K562 (cell line): ENCODE measurements at places on chromosomes 4 and X. TPM values are rescaled to one million over a fixed set of nuclear protein-coding genes. Genes with fewer than 3 reads are reported as not detected.
A peak's percentile ranks its signal among the peaks of the same experiment; 100 is the strongest.

ARHGAP6 gene
- 46.9 and 55.0 TPM in 2 replicates for total RNA-seq

GRCh38 chr4:123606946-123607542 is 210.4 kb downstream of the SPRY1 start:
- no peaks in the 10 kb centered on the region for H3K27me3 ChIP-seq
- no peak overlapping the region for H3K27ac ChIP-seq
- H3K4me1 ChIP-seq = no peaks in the 10 kb centered on the region; the same call in 1 of the 2 replicates
- no peaks in the 10 kb centered on the region; the same call in 2 of the 3 replicates for H3K36me3 ChIP-seq
- H3K4me3 ChIP-seq = no peak overlapping the region

DNA sequence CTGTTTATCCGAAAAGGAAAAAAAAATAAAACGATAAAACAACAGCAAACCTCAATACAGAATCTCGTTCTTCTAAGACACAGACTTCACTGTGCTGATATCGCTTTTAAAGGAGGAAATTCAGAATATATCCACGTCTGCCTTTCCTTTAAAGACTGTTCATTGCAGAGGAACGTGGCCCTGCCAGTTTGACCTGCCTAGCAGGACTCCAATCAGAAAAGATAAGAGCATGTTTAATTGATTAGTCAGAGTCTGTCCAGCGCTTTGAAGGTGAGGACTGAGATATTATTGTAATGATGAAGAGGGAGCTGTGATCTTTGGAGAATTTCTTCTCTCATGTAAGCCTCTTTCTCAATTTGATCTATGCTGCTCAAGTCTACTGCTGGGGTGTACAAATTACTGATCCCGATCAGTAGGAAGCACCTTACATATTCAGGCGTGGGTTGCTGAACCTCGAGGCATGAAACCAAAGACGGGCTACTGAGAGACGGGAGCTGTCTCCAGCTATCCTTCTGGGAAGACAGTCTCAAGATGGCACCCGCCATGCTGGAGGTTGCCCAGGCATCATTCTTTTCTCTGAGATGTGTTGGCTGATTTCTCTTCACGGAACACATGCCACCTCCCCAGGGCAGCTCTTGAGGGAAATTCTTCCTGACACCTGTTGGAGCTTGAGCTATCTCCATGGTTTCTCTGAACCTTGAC is 146.1 kb downstream of the SHOX start:
- H3K27ac ChIP-seq = no peak overlapping the region
- no peaks in the 10 kb centered on the region for H3K4me1 ChIP-seq
- no peaks in the 10 kb centered on the region for H3K27me3 ChIP-seq

- no peak overlapping the region for H3K27ac ChIP-seq
- no peaks in the 10 kb centered on the region for H3K27me3 ChIP-seq
- peaks cover 93% of the 10 kb centered on the region for H3K36me3 ChIP-seq
- no peak for DNase-seq
- no peaks in the 10 kb centered on the region for H3K4me1 ChIP-seq
These were observed 35.8 kb upstream of the TADA2B start for GRCh38 chr4:7007142-7007907.

- H3K27me3 ChIP-seq = peaks cover 54% of the 10 kb centered on the region
- no peak overlapping the region for H3K4me3 ChIP-seq
These were observed 403 bp upstream of the LGI2 start for GRCh38 chr4:25031077-25031621.

- no peak overlapping the region; the same call in 2 of the 3 replicates for H3K27ac ChIP-seq
- peaks cover 9% of the 10 kb centered on the region; the same call in 1 of the 3 replicates for H3K36me3 ChIP-seq
- DNase-seq = no peak
- H3K27me3 ChIP-seq = no peaks in the 10 kb centered on the region; the same call in 1 of the 3 replicates
- peak overlapping the region; percentile 97 for H3K4me3 ChIP-seq
These were observed 823 bp upstream of the MAN2B2 start for GRCh38 chr4:6573986-6574746.

HS6ST2 gene
- not detected in 2 replicates for total RNA-seq

DNA sequence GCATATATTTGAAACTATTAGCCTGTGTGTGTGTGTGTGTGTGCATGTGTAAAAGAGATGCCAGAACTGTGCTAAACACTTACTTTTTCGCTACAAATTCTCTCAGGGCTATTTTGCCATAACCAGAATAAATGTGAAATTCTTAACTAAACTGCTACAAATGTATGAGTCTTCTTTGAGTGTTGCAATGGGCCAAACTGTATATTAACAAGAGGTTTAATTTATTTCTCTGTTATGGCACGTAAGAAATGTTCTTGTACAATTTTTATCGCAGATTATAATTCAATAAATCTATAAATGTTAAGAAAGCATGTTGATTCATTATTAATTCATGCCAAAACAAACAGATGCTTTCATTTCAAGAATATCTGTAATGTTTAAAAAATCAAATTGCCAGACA is 454.5 kb upstream of the PCDH7 start:
- no peaks in the 10 kb centered on the region for H3K36me3 ChIP-seq
- H3K27ac ChIP-seq = no peak overlapping the region
- no peaks in the 10 kb centered on the region for H3K27me3 ChIP-seq
- DNase-seq = no peak

GRCh38 chrX:118977424-118977823 is 3.0 kb downstream of the LONRF3 start:
- no peak overlapping the region for H3K27ac ChIP-seq
- H3K4me1 ChIP-seq = peaks cover 5% of the 10 kb centered on the region; the same call in 1 of the 3 replicates
- H3K36me3 ChIP-seq = peaks cover 28% of the 10 kb centered on the region
- no peak for DNase-seq
- peak overlapping the region; percentile 52; the same call in 1 of the 2 replicates for H3K4me3 ChIP-seq

GRCh38 chrX:72045552-72046277 is 86.0 kb downstream of the RTL5 start:
- H3K36me3 ChIP-seq = no peaks in the 10 kb centered on the region
- DNase-seq = no peak
- H3K4me3 ChIP-seq = no peak overlapping the region
- H3K27ac ChIP-seq = no peak overlapping the region

GRCh38 chr4:8443801-8444200 is 3.2 kb downstream of the TRMT44 start:
- H3K4me3 ChIP-seq = no peak overlapping the region
- H3K27me3 ChIP-seq = no peaks in the 10 kb centered on the region
- H3K36me3 ChIP-seq = peaks cover 38% of the 10 kb centered on the region; the same call in 2 of the 3 replicates
- H3K4me1 ChIP-seq = peaks cover 12% of the 10 kb centered on the region

GRCh38 chr4:128299848-128300247 is 12.2 kb upstream of the PGRMC2 start:
- no peaks in the 10 kb centered on the region; the same call in 2 of the 3 replicates for H3K36me3 ChIP-seq
- H3K27me3 ChIP-seq = no peaks in the 10 kb centered on the region
- no peak overlapping the region for H3K27ac ChIP-seq
- no peak overlapping the region for H3K4me3 ChIP-seq
- DNase-seq = no peak

DNA sequence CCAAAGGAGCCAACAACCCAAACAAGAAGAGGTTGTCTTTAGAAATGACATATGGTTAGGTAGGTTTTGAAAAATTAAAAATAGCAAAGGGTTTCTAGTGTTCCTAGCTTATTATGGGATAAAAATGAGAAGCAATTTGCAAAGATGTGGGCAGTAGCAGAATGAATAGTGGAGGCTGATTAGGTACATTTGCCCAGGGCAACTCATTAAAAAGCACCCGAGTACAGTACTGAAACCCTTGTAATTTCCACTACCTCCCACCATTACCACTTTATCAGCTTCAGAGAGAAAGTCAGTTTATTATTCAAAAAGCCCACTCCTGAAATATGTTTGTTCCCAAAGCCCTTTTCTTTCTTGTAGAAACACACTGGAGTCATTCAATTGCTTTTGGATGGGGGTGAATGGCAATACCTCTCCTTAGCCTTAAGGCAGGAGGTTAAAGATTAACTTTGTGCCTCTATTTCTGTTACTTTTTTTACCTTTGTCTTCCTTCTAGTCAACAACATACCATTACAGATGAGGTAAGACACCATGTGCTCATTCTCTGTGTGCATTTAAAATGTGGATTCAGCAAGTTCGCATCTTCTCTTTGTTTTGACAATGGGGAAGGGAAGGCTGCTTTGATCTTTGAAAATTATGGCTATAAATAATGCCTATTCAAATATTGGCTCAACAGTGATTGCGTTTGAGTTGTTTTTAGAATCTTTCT is 353.8 kb upstream of the CASK start:
- no peaks in the 10 kb centered on the region for H3K4me1 ChIP-seq
- no peak overlapping the region for H3K27ac ChIP-seq
- no peaks in the 10 kb centered on the region for H3K36me3 ChIP-seq
- H3K4me3 ChIP-seq = no peak overlapping the region

- no peaks in the 10 kb centered on the region for H3K36me3 ChIP-seq
- DNase-seq = no peak
- no peak overlapping the region for H3K4me3 ChIP-seq
- H3K4me1 ChIP-seq = no peaks in the 10 kb centered on the region
These were observed 457.4 kb downstream of the IL1RAPL1 start for GRCh38 chrX:29044423-29045184.

DNA sequence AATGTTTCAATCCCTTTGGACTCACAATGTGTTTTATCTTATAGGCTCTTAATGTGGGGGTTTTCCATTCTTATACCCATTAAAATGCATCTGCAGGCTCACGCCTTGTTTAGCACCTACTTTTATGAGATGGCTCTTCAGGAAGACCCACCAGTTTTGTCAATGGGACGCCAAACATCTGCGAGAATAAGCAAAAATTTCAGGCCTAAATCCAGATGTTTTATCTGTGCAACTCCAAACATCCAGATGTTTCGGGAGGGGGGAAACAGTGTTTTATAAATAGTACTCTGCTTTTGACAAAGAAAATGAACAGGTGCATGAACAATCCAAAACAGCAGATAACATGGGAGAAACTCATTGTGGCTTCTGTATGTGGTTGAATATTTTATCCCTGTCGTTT is 342.8 kb downstream of the DHX15 start:
- no peaks in the 10 kb centered on the region for H3K27me3 ChIP-seq
- no peak overlapping the region for H3K4me3 ChIP-seq
- no peak for DNase-seq
- H3K4me1 ChIP-seq = no peaks in the 10 kb centered on the region

DNA sequence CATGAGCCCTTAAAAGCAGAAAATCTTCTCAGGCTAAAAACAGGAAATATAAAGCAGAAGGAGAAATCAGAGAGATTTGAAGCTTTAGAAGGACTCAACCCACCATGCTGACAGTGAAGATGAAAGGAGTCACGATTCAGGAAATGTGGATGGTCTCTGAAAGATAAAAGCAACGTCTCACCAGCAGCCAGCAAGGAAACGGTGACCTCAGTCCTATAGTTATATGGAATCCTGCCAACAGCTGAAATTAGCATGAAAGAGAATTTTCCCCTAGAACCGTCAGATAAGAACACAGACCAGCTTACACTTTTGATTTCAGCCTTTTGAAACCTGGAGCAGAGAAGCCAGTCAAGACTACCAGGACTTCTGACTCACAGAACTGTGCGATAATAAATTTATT is 715.7 kb upstream of the HTR2C start:
- no peaks in the 10 kb centered on the region for H3K27me3 ChIP-seq
- no peaks in the 10 kb centered on the region for H3K4me1 ChIP-seq
- no peaks in the 10 kb centered on the region for H3K36me3 ChIP-seq

- no peaks in the 10 kb centered on the region for H3K4me1 ChIP-seq
- no peak overlapping the region for H3K4me3 ChIP-seq
- no peaks in the 10 kb centered on the region for H3K36me3 ChIP-seq
- no peak for DNase-seq
- no peaks in the 10 kb centered on the region for H3K27me3 ChIP-seq
These were observed 230.1 kb upstream of the FAT4 start for GRCh38 chr4:125084608-125085007.

BEND4 gene
- 0.13 TPM in 1 of 2 replicates, not detected in the other for total RNA-seq

GRCh38 chr4:147779451-147779850 is 47.6 kb downstream of the ARHGAP10 start:
- no peak overlapping the region for H3K27ac ChIP-seq
- peaks cover 23% of the 10 kb centered on the region for H3K27me3 ChIP-seq
- no peak overlapping the region for H3K4me3 ChIP-seq
- DNase-seq = no peak
- no peaks in the 10 kb centered on the region; the same call in 2 of the 3 replicates for H3K4me1 ChIP-seq
- H3K36me3 ChIP-seq = no peaks in the 10 kb centered on the region

DNA sequence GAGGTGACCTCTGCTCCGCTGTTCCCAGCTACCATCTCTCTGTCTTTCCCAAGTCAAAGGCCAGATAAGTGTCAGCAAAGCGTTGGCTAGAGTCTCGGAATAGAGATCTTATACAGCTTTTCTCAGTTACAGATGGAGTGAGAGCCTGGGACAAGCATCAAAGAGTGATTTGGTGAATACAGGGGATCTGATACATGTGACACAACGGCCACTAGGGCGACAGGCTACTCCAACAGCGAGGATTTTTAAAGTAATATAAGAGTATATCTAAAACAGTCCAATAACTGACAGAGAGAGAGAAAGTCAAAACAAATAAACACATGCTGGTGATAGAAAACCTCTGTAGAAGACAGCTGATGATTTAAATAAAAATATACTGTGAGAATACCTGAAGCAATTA is 433.1 kb upstream of the SMIM31 start:
- H3K27me3 ChIP-seq = no peaks in the 10 kb centered on the region
- no peak for DNase-seq
- H3K4me3 ChIP-seq = no peak overlapping the region
- H3K4me1 ChIP-seq = no peaks in the 10 kb centered on the region
- H3K27ac ChIP-seq = no peak overlapping the region

DNA sequence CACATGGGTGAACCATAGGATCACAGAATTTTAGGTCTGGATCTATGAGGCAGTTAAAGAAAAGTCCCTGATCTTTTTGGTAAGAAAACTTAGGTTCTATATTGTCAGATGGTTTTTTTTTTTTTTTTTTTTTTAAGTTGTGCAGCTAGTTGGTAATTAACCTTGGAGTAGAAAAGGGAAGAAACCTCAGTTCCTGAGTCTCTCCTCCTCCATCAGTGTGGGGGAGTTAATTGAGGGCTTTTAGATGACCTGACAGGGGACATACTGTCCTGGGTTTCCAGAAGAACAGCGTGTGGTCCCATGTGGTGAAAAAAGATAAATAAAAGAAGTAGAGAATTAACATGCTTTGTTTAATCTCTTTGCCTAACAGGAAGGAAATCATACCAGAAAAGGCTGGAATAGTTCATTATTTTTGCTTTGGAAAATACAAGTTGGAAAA is 123.7 kb downstream of the ARHGAP10 start:
- H3K4me3 ChIP-seq = no peak overlapping the region
- H3K27ac ChIP-seq = no peak overlapping the region
- no peaks in the 10 kb centered on the region for H3K4me1 ChIP-seq
- no peaks in the 10 kb centered on the region for H3K36me3 ChIP-seq
- H3K27me3 ChIP-seq = no peaks in the 10 kb centered on the region

DNA sequence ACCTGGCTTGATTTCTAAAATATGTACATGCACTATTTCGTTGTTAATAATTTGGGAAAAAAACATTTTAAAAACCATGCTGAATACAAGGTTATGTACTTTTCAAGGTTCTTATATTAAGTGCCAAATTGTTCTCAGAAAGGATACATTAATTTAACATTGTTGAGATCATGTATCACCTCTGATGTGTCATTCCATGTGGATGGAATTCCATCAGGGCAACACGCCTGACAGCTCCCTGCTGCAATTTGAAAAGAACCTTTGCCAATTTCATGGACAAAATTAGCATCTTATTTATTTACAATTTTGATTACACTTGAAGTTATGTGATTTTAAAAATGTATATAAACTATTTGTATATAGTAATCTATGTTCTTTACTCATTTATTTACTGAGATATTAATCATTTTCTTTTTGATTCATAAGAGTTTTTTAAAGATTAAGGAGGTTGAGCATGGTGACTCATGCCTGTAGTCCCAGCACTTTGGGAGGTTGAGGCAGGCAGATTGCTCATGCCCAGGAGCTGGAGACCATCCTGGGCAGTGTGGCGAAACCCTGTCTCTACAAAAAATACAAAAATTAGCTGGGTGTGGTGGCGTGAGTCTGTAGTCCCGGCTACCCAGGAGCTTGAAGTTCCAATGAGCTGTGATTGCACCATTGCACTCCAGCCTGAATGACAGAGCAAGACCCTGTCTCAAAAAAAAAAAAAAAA is 142.8 kb downstream of the ENPP6 start:
- DNase-seq = no peak
- H3K4me3 ChIP-seq = no peak overlapping the region
- H3K27ac ChIP-seq = no peak overlapping the region
- H3K36me3 ChIP-seq = no peaks in the 10 kb centered on the region
- peaks cover 6% of the 10 kb centered on the region; the same call in 1 of the 3 replicates for H3K27me3 ChIP-seq
- no peaks in the 10 kb centered on the region for H3K4me1 ChIP-seq
